ENCODE measurements at places on chromosomes 2 and 18.

GRCh38 chr18:44039826-44040225, 640.9 kb upstream of the SETBP1 start:
- DNase-seq: no peak

GRCh38 chr18:6741232-6741663, 11.7 kb downstream of the ARHGAP28 start:
- DNase-seq: no peak

DNA sequence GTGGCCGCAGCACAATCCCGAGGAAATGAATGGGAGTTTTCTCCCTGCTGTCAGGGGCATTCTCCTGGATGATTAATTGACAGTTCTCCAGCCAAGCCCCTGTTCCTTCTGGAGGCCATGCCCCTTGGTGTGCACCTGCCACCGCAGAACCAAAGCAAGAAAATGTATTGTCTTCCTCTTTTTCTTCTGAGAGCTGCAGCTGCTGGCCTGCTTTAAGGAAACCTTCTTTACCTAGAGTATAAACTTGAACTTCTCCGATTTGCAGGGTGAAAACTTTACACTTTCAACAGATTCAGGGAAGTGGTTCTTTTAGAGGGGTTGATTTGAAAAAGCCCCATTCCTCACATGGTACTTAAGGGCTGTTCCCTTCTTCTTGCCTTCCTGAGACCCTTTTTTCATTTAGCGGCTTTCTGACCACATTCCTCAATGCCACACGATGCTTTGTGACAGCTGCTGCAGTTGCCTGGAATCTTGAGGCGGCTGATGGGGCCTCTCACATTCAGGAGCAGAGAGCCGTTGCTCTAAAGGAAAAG, 402.8 kb downstream of the TXNL1 start:
- DNase-seq: no peak

- DNase-seq: no peak
These were observed 66.6 kb downstream of the DIS3L2 start for GRCh38 chr2:232028071-232028470.

DNA sequence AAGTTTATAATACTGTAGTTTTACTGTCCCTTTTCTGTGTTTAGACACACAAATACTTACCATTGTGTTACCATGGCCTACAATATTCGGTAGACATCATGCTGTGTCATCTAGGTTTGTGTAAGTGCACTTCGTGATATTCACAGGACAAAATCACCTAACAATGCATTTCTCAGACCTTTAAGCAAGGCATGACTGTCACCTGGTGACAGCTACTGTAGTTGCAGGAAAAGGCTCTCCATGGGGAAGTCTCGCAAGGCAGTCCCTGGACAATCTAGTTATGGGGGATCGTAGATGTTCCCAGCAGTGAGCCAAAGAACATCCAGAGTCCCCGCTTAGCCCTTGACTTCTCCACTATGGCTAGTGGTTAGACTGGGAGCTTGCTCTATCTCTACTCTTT, 73.1 kb downstream of the EIF2AK3 start:
- DNase-seq: no peak

DNA sequence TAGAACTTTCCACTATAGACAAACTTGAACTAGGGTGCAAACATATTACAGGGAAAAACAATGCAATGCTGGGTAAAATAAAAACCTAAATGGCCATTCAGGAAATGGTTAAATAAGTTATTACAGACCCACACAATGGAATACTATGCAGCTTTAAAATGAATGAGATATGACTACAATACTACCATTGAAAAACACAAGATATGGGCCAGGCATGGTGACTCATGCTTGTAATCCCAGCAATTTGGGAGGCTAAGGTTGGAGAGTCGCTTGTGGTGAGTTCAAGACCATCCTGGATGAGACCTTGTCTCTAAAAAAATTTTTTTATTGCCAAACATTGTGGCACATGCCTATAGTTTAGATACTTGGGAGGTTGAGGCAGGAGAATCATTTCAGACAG, 6.8 kb downstream of the PECR start:
- DNase-seq: no peak

GRCh38 chr2:8026381-8026780, 655.5 kb upstream of the ID2 start:
- DNase-seq: no peak

GRCh38 chr2:213455316-213456008, 171.2 kb downstream of the SPAG16 start:
- no peak for DNase-seq

- no peak for DNase-seq
These were observed 51.5 kb downstream of the TMEM18 start for GRCh38 chr2:625415-626333.

- no peak for DNase-seq
These were observed 620 bp upstream of the SLC9A2 start for GRCh38 chr2:102618452-102619413.

DNA sequence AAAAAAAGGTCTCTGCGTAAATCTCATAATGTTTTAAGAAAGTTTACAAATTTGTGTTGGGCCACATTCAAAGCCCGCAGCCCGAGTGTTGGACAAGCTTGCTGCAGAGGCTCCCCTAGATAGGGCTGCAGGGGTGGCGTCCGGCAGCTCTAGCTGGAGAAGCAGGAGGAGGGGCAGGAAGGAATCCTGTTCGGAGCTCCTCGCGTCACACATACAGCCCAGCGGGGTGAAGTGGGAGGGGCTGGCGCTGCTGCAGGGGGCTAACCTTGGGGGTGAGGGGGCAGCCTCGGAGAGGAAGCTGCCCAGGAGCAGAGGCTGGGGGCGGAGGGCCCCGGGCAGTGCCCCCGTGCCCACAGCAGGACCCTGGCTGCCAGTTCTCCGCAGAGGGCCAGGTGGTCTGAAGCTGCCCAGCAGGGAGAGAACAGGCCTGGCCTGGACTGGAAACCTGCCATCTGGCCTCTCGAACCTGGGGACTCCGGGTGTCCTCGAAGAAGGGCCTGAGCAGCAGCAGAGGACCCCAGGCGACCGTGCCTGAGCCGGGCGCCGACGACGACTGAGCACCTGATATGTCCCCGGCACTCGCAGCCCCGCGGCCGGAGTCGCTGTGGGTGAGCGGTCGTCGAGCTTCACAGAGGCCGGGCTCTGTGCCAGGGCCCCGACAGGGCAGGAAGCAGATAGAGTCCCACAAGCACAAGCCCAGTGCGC, 2.6 kb upstream of the GPR35 start:
- no peak for DNase-seq

DNA sequence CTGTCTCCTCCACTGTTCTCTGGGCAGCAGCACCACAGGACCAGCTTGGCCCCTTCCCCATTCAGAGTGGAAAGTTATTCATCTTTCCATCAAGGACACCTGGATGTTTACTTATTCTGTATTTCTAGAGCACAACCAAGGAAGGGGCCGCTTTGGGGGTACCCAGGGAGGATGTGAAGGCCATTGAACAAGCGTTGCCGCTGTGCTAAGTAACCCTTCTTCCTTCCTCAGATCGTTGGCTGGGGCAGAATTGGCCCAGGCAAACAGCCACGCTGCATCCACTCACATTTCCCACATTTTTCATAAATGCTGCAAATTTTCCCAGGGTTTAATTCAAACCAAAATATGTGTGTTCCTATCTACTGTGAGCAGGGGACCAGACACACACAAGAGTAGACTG, 76.2 kb upstream of the NPAS2 start:
- DNase-seq: no peak

- no peak for DNase-seq
These were observed 8.0 kb downstream of the MRPL33 start for GRCh38 chr2:27779417-27780055.

DNA sequence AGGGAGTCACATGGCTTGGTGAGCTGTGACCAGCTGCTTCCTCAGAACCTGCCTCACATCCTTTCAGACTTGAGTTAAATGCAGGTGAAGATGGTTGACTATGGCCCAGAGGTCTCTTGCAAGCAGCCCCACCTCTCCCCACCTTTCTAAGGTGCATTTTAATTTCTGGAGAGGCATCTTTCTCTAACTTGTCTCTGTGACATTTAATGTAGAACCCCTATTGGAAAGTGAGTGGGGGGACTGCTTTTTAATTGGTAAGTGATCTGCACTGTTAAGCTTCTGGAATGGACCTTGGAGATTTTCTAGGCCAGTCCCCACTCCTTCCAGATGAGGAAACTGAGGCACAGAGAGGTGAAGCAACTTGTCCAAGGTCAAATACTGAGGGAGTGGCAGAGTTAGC, 37.3 kb upstream of the SKOR2 start:
- no peak for DNase-seq

DNA sequence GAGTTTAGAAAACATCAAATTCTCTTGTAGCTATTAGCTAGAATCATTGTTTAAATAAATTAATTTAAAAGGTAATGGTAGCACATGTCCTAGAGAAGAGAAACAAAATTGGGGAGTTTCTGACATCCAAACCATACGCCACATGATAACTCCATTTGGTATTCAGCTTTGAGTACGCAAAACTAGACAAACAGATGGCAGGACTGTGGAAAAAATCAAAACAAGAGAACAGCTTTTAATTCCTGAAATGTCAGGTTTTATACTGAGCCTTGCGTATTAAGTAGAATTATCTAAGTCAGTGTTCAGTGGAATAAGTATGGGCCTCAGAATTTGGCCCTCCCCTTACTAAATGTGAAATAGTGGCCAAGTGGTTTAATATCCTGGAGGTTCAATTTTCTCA, 82.4 kb upstream of the PDE1A start:
- no peak for DNase-seq

- no peak for DNase-seq
These were observed 137.2 kb downstream of the SPP2 start for GRCh38 chr2:234187646-234188174.

GRCh38 chr2:72781480-72781879, 44.4 kb downstream of the EXOC6B start:
- DNase-seq: no peak

DNA sequence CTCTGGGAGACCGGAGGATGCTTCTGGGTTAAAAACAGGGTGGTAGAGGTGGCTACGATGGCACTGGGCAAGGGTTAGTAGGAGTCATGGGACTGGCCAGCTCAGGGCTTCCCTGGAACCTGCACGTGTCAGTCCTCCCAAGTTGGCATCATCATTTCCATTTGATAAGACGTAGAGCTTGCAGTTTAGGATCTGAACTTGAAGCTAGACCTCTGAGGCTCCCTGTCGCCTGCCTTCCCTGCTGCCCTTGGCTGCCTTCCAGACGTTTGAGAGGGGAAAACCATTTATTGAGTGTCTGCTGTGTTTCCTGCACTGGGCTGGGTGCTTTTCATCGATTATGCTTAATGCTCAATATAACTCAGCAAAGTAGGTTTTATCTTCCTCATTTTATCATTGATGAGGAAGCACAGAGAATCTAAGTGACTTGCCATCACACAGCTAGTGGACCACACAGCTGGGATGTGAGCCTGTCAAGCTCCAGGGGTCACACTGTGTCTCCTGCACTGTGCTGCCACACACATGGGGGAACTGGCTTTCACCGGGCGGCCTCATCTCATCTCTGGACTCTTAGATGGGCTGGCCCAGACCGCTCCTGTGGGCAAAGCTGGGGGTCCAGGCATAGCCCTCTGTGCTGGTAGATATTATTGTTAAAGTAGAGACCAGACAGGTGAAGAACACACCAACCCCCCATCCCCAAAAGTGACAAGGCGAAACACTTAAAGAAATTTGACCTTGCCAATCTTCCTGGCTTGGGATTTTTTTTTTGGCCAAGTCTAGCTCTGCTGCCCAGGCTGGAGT, 7.8 kb downstream of the NT5DC4 start:
- DNase-seq: no peak

- DNase-seq: no peak
These were observed 21.6 kb downstream of the MBOAT2 start for GRCh38 chr2:8981876-8982275.

- DNase-seq: no peak
These were observed 19.2 kb upstream of the GRP start for GRCh38 chr18:59200787-59201186.

- no peak for DNase-seq
These were observed 73.8 kb upstream of the ACAA2 start for GRCh38 chr18:49886891-49887764.

GRCh38 chr2:187470698-187471097, 22.6 kb upstream of the CALCRL start:
- DNase-seq: no peak

GRCh38 chr18:13481820-13482617, 244.3 kb downstream of the FAM210A start:
- DNase-seq: no peak

GRCh38 chr2:213145715-213146242, 5.6 kb downstream of the IKZF2 start:
- no peak for DNase-seq

GRCh38 chr2:124296470-124296869, 271.4 kb downstream of the CNTNAP5 start:
- no peak for DNase-seq

- no peak for DNase-seq
These were observed 114.4 kb downstream of the TSN start for GRCh38 chr2:121869873-121870272.

DNA sequence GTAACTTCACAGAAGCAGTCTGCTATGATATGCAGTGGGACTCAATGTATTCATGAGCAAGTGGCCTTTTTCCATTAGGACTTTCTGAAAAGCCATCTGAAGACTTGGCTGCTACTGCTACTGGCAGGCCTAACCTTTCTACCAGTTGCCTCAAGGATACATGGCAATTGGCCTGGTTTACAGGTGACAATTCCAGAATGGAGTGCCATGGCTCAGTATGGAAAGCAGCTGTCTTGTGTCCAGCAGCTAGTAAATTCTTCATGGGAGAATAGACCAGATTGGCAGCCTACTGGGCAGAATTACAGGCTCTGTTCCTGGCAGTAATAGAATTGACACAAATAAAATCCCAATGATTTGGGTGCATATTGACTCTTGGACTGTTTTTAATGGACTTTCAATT, 12.6 kb upstream of the TMX3 start:
- no peak for DNase-seq

DNA sequence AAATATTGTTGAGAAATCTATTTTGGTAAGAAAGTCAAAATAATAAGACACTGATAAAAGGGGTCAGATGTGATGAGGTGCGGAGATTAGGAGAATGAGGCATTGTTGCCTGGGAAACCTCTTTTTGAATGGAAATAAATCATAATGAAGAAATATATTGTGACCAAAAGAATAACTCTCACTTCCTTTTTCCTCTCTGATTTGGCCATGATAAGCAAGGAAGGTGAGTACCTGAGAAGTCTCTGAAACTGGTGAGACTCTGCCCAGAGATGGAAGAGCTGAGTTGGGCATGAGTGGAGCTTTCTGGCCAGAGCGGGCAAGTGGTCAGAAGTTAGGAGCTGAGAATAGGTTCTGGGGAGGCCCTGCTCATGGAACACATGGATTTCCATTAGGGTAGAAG, 11.8 kb downstream of the LAMA3 start:
- DNase-seq: no peak

- DNase-seq: no peak
These were observed 38.2 kb downstream of the ACVR1 start for GRCh38 chr2:157837851-157838441.
